Hair follicle dermal papilla cell (primary cell): ENCODE measurements at places on chromosomes 1 and 21. TPM values are rescaled to one million over a fixed set of nuclear protein-coding genes. Genes with fewer than 3 reads are reported as not detected.

Gene SPATA46
- total RNA-seq = not detected in 2 replicates

Gene ZSWIM5
- 0.24 and 0.49 TPM in 2 replicates for total RNA-seq

Gene TFF2
- total RNA-seq = not detected in 2 replicates

Gene RSBN1
- total RNA-seq = 9.5 and 12.5 TPM in 2 replicates
